ENCODE measurements at places on chromosomes 3 and 15.

GRCh38 chr3:179772297-179772696 lies 119.5 kb downstream of the USP13 start:
- DNase-seq, result no peak

- DNase-seq, result no peak
Measured at GRCh38 chr15:77493324-77493907, 72.7 kb downstream of the HMG20A start.

- DNase-seq, result no peak
Measured at GRCh38 chr15:95261968-95262367, 1030.6 kb downstream of the MCTP2 start.

DNA sequence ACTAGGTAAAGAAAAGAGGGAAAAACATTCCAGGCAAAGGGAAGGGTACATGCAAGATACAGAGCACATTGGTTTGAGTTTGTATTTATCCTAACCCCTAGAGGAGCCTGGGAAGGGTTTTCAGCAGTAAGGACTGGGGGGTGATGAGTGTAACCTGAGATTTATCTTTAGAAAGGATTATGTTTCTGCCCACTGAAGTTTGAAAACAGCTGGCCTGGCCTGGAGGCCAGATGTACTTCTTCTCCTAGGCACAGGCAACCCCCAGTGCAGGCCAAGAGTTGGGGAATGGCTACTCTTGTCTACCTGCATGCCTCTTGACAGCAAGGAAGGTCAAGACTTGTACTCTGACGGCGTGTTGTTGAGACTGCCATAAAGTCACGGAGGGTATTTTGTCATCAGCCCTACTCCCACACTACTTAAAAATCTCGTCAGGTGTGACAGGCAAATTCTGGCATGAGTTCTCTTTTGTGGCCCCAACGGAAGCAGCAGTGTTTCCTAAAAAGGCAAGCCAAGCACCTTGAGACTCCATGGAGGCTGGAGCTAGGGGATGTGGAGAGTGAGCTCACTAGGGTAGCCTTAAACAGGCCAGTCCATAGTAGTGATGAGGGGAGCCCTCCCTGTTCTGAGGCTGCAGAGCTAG lies 241.5 kb upstream of the WNT5A start:
- no peak for DNase-seq

DNA sequence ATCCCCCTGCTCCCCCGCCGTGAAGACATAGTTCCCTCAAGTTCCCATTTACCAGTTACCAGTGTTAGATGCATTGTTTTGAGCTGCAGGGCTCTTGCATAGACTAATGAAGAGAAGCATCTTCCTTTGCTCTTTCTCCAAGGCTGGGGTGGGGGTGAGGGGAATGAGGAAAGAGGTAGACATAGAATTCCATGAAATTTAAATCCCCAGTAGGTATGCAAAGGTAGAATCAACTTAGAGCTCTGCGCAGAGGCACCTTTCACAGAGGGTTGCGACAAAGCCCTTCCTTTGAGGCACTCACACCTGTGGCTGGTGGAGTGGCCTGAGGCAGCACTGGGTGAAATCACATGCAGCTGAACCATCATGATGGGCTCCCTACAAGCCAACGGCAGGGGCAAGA lies 101.3 kb downstream of the WDR76 start:
- no peak for DNase-seq

GRCh38 chr3:34312684-34313083 lies 514.3 kb downstream of the PDCD6IP start:
- DNase-seq, result no peak

GRCh38 chr3:142651711-142652110 lies 55.5 kb downstream of the PLS1 start:
- DNase-seq, result no peak

DNA sequence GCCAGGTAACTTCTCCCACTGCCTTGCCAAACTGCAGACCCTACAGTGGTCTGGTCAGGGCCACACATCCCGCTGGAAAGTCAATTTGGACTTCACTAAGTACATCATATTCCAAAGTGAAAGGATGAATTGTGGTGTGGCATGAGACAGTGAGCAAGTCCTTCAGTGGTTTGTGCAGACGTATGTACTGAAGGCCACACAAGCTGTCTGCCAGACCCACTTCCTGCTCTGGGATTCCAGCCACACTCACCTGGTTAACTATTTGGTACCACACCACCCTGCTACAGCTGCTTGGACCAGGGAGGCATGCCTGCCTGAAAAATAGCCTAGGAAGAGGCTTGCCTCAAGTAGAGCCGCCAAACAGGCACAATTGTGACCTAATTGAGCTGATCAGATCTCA lies 94.1 kb upstream of the STRIT1 start:
- no peak for DNase-seq

- no peak for DNase-seq
Measured at GRCh38 chr3:51718547-51719409, 11.9 kb downstream of the GRM2 start.

GRCh38 chr3:47370887-47371697 lies 9.7 kb upstream of the PTPN23 start:
- DNase-seq, result no peak
